ENCODE measurements at places on chromosomes 1 and 21.

DNA sequence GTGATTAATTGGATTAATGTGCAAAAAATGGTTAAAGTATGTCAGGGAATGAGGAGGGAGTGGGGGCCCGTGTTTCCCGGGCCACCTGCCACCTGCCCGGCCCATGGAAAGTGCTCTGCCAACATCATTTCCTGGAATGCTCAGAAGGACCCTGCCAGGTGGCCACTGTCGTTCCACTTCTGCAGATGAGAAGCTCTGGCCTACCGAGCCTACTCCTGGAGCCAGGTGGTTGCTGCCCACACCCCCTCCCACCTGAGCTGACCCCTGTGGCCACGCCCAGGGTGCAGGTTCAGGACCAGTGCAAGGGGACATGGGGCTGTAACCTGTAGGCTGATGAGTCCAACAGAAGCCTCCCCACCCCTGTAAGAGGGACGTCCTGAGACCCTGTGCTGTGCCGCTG, 99.7 kb downstream of the PRDM16 start:
- ATAC-seq: no peak

GRCh38 chr1:34865981-34866761, 6.6 kb upstream of the SMIM12 start:
- ATAC-seq: peak; percentile 84

DNA sequence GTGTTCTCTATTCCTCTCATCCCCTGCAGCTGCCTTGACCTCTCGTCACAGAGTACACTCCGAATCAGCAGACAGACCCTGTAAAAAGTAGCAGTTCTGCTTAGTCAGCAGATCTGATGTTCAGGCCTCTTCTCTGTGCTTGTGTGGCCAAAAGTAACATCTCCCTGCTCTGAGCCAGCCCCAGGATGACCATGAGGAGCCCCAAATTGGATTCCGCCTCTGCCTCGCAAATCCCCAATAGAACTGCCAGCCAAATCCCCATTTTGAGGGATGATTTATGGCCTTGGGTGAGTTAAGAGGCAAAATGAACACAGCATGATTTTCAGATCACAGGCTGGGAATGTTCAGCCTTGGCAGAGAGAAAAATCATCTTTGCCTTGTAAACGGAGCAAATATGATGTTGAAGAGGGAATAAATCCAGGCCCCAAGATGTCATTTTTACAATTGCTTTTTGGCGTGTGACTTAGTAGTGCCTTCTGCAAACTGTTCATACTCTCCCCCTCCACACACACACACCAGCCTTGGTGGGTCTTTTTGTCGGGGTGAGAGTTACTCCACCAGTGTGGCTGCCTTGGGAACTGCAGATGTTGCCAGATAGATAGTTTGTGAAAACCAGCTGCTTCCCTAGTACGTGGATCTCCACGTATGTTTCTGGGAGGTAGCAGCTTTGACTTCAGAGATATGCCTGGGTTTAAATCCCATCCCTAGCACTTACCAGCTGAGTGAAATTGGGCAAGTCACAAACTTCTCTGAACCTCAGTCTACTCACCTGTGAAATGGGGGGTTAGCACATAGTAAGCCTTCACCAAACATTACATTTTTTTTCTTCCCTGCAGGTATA, 77.8 kb downstream of the MAN1C1 start:
- ATAC-seq: no peak

- ATAC-seq: no peak
Observed at GRCh38 chr1:54956726-54957125, 23.7 kb upstream of the TMEM61 start.

GRCh38 chr1:84774669-84775534, 84.6 kb upstream of the SSX2IP start:
- ATAC-seq: no peak

GRCh38 chr1:164163289-164163849, 395.6 kb upstream of the PBX1 start:
- no peak for ATAC-seq

DNA sequence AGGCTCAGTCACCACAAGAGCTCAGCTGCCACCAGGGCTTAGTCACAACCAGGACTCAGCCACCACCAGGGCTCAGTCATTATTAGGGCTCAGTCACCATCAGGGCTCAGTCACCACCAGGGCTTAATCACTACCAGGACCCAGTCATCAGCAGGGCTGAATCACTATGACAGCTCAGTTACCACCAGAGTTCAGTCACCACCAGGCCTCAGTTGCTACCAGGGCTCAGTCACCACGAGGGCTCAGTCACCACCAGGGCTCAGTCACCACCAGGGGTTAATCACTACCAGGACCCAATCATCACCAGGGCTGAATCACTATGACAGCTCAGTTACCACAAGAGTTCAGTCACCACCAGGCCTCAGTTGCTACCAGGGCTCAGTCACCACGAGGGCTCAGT, 196.2 kb downstream of the NPHP4 start:
- peak; percentile 60 for ATAC-seq

GRCh38 chr1:27100335-27101053, 54.4 kb downstream of the SLC9A1 start:
- ATAC-seq: no peak

GRCh38 chr1:227603327-227603726, 40.0 kb downstream of the ZNF678 start:
- no peak for ATAC-seq

DNA sequence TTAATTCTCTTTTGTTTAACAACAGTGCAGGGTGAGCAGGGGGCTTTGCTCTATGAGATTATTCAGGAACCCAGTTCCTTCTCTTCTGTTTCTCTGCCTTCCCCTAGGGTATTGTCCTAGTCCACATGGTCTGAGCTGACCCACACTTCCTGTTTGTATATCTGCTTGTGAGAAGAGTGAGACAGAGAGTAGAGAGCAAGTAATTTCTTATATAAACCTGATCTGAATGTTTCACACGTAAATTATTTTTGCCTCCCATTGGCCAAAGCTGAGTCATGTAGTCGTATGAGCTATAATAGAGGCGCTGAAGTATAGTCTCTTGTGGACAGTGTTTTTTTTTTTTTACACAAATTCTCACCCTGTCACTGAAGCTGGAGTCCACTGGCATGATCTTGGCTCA, 134.2 kb upstream of the SERTAD4 start:
- no peak for ATAC-seq

DNA sequence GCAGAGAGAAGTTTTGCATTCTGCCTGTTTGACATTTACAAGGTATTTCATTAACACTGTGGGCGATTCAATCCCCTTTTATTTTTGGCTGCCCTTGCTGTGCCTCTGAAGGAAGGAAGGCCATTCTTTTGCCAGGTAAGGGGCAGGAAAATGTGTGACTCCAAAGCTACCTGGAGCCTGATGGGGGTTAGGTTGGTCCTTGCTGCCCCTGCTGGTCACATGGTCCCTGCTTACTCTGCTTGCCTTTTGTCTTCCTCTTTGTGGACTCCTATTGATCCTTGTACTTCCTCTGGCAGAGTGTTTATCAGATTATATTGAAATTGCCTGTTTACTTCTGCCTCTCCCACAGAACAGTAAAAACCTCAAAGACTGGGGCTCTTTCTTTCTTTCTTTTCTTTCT, 65.7 kb downstream of the ST6GALNAC3 start:
- no peak for ATAC-seq

GRCh38 chr21:21196087-21196486, 197.9 kb downstream of the NCAM2 start:
- no peak for ATAC-seq

GRCh38 chr1:232932486-232933425, 17.7 kb upstream of the NTPCR start:
- no peak for ATAC-seq

DNA sequence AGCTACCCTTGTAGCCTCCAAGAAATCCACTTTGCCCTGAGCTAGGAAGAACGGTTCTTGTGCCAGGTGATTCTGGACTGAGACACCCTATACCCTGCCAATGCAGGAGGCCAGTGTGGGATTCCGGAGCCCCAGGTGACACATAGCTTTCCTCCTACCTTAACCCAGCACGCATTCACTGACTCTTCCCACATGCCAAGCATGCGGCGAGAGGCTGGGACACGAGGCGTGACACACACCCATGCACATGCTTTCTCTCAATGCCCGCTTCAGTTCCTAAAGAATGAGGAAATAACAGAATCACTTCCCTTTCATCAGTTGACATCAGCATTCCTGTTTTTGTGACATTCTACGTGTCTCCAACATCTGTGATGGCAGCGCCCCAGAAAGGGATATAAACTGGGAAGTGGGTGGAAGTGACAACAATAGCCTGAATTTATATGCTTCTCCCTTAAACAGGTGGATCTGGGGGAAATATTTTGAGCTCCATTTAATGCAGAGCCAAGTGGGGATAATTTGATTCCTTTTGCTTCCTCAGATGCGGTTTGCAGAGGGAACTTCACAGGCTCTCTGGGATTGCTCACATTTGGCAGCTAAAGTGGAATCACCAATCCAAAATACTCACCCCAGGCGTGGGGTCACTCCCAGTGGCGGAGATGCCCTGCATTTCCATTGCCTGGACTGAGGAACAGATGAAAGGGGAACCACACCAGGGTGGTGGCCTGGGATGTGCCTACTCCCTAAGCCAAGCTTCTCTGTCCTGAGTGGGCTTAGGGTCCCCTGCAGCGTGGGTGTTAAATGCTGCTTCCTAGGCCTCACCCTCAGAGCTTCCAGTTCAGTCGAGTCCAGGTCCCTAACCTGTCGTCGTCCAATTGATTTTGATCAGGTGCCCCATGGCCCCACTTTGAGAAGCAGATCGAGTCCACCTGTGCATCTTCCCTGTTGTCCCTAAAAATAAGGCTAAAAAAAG, 445.1 kb downstream of the SIPA1L2 start:
- no peak for ATAC-seq

DNA sequence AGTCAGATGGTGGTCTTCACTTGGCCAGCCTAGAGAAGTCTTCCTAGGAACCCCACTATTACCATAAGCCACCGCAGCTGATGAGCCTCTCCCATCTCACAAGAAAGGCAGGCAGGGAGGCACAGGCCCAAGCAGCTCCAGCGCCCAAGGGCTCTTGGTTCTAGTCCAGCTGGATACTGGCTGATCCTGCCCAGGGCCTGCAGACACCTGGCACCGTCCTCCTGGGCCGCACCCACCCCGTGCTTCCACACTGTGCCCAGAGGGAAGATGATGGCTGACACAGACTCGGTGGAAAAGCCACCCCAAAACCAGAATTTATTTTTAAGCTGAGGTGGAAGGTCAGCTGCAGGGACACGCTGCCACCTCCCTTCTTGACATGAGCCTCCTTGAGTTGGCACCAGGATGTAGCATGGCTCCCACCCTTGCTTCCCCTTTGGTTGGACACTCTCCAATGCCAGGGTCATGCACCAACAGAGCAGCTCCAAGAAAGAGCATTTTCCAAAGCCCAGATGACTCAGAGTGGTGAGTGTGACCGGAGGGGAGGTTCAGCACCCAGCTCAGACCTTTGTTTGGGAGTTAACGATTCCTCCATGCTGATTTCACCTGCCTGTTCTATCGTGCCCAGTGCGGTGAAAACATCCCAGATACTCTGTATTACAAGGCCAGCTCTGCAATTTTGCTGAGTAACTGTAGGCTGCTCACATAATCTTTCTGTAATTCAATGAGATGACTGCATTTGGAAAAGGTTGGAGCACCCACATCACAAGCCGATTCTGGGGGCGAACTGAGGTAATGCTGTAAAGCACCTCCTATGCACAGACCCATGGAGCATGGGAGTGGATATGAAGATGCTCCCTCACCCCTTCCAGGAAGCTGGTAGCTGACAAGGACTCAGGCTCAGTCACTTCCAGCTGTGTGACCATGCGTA, 63.1 kb upstream of the SLC2A1 start:
- ATAC-seq: no peak

- ATAC-seq: no peak
Observed at GRCh38 chr1:201655243-201655642, 116.3 kb downstream of the NAV1 start.

- ATAC-seq: no peak
Observed at GRCh38 chr1:168734271-168734670, 5.3 kb upstream of the DPT start.

DNA sequence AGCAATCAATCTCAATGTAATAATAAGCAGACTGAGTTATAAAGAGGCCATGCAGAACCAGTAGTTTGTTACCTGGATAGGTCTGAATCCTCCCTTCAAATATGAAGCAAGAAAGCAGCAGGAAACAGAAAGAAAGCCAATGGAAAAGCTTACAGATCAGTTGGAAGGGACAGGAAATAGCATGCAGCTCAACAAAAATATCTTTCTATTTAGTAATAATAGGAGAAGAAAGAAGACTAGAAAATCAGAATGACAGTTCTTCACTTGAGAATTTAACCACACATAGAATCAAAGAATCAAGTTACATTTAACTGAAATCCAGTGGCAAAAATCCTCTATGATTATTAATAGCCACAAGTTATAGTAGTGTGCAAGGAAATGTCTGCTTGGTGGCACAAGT, 194.4 kb downstream of the EIF4G3 start:
- ATAC-seq: no peak

GRCh38 chr1:165381745-165382505, 25.4 kb upstream of the LMX1A start:
- no peak for ATAC-seq

- no peak for ATAC-seq
Observed at GRCh38 chr1:47483651-47484050, 45.8 kb downstream of the FOXD2 start.

GRCh38 chr21:42411891-42412635, 8.4 kb downstream of the UBASH3A start:
- no peak for ATAC-seq

- peak; percentile 72 for ATAC-seq
Observed at GRCh38 chr1:31587720-31588423, 11.6 kb downstream of the TINAGL1 start.

GRCh38 chr1:199089393-199090122, 450.7 kb downstream of the PTPRC start:
- ATAC-seq: peak; percentile 96

DNA sequence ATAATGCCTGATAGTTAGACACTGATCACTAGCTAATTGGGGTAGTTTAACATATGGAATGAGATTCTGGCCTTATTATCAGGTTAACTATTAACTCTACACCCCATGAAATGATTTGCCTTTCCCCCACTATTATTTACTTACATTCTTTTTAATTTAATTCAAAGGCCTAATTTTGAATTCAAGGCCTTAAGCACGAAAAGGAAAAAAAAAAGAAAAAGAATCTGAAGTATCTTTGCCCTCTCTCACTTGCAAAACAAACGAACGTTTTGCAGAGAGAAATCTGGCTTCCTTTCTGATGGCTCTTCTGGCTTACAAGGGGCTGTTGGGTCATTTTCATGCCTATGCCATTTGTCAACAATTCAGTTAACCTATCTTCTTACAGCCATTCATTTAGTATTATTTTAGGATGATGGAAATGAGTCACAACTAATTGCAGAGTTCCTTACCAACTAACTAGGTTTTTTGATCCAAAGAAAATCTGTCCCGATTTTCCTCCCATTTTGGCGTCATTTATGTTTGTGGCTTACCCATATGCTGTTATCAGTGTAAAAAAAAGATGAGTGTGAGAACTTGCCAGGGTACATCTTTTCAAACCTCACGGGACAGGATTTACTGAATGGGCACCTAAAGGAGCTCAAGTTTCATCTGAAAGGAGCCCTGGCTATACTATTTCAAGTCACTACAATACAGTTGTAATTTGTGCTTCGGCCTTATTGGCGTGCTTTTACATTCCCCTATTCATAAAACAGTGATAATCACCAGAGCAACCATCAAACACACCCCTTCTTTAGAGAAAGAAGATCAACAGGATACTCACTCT, 1.9 kb upstream of the ERRFI1 start:
- no peak for ATAC-seq

DNA sequence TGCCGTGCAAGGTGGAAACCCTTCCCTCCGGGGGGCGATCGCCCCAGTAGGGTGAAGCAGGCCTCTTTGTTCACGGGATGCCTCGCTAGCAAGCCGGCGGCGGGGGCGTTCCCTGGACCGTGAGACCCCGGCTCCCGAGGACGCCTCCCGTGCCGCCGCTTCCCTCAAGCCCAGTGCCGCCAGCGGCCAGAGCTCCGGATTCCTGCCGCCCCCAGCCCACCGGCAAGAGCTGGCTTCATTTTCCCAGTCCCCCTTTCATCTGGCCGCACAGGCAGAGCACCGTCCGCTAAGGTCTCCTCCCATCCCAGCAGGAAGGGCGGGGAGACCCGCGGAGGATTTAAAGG, 16.3 kb downstream of the IER5 start:
- no peak for ATAC-seq

Data from activated T-helper 17 cell treated with anti-CD3 and anti-CD28 coated beads, Interleukin-2, amount 50 U/mL, for 72 hours (primary cell).